ENCODE measurements at places on chromosomes 12 and 14.
A peak's percentile ranks its signal among the peaks of the same experiment; 100 is the strongest.

DNA sequence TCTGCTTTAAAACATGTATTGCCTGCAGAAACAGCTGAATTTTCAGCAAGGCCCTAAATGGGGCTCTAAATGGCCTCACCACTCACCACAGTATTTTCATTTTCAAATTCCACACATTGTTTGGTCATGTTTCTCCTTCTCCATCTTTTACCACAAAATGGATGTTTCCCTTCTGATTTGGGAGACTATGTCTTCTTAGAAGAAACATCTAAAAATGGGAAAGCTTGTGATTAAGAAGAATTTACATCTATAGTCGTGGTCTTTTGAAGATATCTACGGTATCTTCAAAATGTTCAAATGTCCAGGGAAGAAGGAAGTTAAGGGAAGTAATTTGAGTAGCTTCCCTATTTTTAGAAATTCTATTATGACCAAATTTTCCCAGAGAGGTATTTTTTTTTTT lies 20.7 kb upstream of the TUBA1C start:
- DNase-seq = no peak

DNA sequence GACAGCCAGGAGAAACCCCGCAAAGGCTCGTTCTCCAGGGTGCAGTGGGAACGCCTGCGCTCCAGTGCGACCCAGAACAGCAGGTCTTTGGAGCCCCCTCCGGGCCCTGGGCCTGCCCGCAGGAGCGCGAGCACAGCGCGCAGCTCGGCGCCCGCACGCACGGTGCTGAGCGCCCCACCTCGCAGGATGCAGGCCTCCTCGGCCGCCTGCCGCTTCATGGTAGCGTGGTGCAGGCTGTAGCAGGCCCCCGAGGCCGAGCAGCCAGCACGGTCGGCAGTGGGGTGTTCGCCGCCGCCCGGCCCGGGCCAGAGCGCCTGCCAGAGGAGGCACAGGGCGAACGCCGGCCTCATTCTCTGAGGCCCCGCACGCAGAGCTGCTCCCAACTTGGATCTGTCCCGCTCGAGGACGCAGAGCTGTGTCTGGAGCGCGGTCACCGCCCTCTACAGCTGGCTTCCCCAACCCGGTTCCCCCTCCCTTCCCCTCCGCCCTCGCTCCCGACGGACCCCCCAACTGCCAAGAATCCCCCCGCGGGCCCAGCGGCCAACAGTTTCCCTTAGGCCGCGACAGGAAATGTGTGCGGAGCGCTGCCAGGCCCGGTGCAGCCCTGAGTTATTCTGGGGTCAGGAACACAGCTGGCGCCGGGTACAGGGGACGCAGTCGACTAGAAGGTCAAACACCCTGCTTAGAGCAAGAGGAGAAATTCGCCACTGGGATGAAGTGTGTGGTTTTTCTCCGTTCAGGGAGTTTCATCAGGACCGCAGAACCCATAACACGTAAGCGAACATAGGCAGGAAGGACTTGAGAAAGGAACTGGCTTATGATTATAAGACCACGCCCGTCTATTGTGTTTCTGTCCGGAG lies at the start of gene CLEC14A:
Gene CLEC14A (minus strand): TSS at position 421 of the 860 bp plus-strand sequence. CDS start 71 bp downstream, at position 350.
- no peak for DNase-seq

DNA sequence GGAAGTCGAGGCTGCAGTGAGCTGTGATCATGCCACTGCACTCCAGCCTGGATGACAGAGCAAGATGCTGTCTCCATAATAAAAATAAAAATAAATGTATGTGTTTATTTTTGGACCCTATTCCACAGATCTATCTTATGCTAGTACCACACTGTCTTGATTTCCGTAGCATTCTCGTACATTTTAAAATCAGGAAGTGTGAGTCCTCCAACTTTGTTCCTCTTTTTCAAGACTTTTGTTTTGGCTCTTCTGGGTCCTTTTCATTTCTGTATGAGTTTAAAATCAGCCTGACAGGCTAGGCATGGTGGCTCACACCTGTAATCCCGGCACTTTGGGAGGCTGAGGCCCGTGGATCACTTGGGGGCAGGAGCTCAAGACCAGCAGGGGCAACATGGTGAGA lies 25.8 kb downstream of the DAO start:
- DNase-seq = no peak

DNA sequence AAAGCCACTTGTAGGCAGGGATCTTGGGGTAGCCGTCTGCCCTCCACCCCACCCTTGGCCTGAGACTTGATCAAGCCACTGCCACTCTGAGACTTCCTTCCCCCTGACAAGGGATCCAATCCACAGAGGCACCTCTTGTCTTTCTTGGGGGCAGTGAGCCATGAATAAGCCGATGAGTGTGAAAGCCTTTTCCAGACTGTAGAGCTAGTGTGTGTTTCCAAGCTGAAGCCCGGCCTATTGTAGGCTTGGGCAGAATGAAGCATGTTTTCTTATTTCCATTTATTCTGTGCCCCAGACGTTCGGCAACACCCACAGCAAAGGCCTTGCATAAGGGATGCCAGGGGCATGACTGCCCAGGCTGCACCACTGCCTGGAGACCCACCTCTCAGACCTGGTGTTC lies 991.6 kb downstream of the BCL11B start:
- no peak for DNase-seq

DNA sequence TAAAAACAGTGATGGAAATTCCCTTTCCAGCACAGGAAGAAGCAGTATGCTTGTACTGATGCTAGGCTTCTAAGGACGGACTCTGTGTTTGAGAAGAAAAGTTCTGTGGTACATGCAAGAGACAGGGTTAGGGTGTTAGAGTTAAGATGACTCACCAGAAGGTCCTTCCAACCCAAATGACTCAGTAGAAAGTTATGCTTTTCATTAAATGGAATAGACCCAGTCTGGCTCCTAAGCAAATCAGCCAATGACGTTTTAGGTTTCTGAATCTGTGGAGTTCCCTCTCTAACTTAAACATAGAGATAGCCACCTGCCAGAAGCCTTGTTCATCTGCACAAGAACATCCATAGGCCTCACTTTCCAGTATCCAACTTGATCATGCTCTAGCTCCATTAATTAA lies 5.7 kb downstream of the PTHLH start:
- DNase-seq = no peak

GRCh38 chr12:115149685-115150378 lies 465.9 kb upstream of the TBX3 start:
- DNase-seq = no peak

- no peak for DNase-seq
Observed at GRCh38 chr12:54941659-54942058, 42.9 kb downstream of the TESPA1 start.

- DNase-seq = peak; percentile 100
Observed at GRCh38 chr14:36604757-36605505, 22.5 kb upstream of the NKX2-8 start.

- DNase-seq = no peak
Observed at GRCh38 chr14:76271041-76271755, 104.7 kb upstream of the ESRRB start.

GRCh38 chr14:81120501-81120900 lies 100.3 kb downstream of the GTF2A1 start:
- no peak for DNase-seq

Measured in DMS79 treated with DMSO at 0.1 percent for 48 hours (cell line).